ENCODE measurements at places on chromosomes 2 and 18.

- no peak for DNase-seq
Observed at GRCh38 chr2:159891917-159892730, 94.1 kb upstream of the CD302 start.

DNA sequence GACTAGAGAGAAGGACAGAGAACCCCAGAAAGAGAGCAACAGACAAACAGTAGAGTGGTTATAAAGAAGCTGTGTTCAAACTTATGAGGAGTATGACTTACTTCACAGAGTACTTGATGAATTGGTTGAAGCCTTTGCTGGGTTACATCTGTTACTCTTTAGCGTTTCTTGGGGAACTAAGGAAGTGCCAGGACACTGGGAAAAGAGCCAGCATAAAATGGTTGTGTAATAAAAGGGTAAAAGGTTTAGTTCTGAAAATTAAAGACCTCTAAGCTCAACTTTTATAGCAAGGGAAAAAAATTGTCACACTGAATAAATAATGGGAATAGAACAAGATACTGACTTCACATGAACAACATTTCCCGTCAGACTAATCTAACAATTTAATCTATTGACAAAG lies 17.0 kb upstream of the STAT4 start:
- no peak for DNase-seq

DNA sequence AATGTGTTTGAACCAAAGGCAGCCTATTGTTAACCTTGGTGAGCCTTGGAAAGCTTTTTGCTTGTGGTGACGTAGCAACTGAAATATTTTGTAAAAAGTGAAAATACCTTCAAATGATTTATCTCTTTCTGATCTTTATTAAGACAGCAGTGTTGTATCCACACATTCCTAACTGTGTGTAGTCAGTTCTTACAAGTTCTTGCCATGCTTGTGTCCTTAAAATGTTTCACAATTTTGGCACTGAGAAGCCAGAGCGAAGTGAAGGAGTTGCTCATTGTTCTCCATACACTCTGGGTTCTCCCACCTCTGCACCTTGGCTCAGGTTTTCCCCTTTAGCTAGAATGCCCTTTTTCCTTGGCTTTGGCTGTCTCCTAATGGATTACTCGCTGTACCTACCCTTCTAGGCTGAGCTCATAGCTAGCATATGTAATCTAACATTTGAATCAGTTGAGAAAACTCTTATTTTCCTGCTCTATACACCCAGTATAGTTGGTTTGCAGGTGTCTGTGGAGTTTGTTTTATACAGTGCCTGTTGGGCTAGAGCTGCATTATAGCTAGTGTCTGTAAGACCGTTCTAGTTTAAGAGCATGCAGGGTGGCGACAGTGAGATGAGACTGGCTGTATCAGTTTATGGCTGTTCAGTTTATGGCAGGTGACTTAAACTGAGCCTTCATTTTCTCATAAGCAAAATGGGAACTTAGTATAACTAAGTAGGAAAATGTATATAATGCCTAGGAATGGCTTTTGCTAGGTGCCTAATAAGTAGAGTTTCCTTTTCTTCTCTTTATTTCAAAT lies 45.5 kb downstream of the FMNL2 start:
- no peak for DNase-seq

GRCh38 chr18:74625157-74625556 lies 27.5 kb downstream of the ZNF407 start:
- no peak for DNase-seq

GRCh38 chr18:9756933-9757470 lies 48.9 kb downstream of the RAB31 start:
- no peak for DNase-seq

GRCh38 chr2:222298311-222299150 lies at the start of gene PAX3:
Gene PAX3 (minus strand): TSS chr2:222298998. CDS start chr2:222298615, 383 bp downstream.
- no peak for DNase-seq

DNA sequence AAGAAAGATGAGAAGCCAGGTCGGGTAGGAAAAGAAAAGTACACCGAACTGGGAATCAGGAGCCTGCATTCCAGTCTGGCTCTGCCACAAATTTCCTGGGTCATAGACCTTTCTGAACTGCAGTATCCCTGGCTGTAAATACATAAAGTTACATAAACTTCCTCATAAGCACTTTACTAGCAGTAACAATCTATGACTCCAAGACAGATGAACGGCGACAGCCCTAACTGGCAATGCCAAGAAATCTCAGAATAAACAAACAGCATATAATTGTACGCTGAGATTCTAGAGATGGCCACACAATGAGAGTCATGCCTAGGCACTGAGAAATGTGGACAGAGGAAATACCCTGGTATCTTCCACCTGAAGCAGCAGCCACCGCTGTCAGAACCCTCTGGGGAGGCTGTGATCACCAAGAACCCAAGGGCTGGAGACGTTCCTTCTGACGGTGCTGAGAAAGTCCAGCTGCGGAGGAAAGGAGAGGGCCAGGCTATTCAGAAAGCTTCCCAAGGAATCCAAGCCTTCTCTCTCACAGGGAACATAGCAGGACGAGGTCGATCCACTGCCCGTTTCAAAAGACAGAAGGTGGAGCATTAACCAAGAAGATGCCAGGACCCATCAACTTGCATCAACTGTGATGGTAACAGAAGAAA lies 89.3 kb upstream of the SLC66A3 start:
- DNase-seq = no peak

GRCh38 chr2:158753641-158754611 lies 41.2 kb upstream of the DAPL1 start:
- DNase-seq = no peak

GRCh38 chr2:108835040-108835439 lies 48.5 kb downstream of the CCDC138 start:
- no peak for DNase-seq

GRCh38 chr2:43224571-43225092 lies 1.8 kb downstream of the ZFP36L2 start:
- no peak for DNase-seq

- no peak for DNase-seq
Observed at GRCh38 chr2:199660167-199660566, 190.8 kb downstream of the FTCDNL1 start.

DNA sequence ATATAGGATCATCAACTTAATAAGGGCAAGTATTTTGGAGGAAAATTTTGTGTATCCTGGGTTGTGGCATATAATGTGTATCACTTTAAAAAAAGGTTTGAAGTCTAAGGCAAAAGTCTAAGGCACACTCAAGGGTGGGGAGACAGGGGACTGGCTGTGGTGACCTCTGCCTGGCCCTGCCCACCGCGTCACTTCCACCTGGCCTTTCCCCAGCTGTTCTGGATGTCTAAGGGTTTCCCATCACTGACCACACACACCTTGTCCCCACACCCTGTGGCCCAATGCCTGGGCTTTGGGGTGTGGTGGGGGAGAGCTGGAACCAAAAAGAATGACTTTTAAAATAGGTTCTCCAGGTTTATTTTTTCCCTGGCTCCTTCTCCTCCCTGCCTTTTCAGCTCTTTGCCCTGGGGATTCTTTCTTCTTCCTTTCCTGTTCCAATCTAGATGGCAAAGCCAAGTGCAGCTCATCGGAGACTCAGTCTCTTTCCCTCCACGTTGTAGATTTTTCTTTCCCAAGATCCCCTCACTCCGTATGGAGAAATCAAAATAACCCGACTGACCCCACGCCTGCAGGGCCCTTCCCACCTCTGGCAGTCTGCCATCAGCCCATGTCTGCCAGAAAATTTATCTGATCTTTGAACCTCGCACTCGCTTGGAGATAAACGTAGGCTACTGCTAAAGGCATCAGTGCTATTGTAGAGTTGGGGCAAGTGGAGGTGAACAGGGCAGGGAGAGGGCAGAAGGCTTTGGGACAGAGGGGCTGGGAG lies 257.2 kb downstream of the DYSF start:
- no peak for DNase-seq

DNA sequence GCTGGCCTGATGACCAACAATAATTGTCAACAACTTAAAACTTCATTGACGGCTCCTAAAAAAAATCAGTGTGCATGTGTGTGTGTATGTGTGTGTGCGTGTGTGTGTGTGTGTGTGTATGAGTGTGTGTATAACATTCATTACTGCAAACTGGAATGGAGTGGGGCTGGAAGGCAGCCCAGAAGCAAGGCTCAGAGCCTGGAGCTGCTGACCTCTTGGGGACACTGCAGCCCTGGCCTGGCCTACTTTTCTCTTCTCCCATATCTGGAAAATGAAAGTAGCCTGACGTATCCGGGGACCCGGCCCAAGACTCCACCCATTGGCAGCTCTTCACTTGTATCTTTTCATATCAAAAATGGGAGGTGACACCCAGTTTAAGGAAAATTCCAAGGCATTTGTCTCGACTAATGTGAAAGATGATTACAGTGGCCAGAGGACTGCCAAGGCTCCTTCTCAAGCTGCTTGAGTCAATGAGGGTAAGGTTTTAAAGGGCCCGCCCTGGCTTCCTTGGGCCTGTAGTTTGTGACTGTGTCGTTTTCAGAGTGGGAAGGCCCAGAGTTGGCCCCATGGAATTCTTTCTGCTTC lies 72.4 kb upstream of the IL1R1 start:
- no peak for DNase-seq

DNA sequence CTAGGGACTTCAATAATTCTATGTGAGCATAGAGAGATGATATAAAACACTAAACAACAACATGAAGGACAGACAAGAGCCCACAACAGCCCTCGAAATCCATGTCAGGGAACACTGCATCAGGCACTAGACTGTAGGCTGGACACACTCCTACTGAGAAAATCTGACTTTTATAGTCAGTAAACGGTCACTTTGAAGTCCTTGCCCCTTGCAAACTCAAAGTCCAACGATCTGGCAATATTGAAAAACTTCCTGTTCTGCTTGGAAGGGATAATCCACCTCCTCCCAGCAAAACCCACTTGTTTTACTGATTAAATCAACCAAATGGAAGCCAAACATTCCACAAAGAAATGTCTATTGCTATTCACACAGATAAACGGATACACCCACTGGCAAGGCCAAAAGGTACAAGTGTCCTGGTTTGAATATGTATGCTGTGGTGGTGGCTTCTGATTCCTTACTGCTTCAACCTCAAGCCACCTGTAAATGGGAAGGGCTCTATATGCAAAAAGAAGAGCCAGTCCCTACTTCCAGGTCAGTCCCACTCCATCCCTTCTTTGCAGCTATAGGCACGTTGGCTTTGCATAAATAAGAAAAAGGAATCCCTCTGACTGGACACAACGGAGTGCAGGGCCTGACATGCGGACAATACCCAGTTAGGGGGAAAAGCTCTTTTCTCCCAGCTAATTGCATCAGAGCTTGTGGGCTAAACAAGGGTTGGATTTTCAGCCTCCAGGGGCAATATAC lies 56.6 kb downstream of the STK39 start:
- DNase-seq = no peak

DNA sequence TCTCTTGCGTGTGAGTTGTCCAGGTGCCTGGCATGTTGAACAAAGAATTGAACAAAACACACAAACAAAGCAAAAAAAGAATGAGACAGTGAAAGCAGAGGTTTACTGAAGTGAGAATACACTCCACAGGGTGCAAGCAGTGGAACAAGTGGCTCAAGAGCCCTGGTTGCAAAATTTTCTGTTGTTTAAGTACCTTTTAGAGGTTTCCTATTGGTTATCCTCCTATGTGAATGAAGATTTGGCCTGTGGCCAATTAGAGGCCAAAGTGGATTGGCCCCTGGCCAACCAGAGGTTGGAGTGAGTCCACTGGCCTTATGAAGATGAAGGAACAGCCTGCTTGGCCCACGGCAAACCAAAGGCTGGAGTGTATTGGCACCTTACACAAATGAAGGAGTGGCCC lies 1188.5 kb upstream of the NRXN1 start:
- no peak for DNase-seq

GRCh38 chr2:179837408-179837807 lies 24.0 kb downstream of the ZNF385B start:
- no peak for DNase-seq

- DNase-seq = no peak
Observed at GRCh38 chr2:120470041-120470965, 124.4 kb downstream of the INHBB start.

DNA sequence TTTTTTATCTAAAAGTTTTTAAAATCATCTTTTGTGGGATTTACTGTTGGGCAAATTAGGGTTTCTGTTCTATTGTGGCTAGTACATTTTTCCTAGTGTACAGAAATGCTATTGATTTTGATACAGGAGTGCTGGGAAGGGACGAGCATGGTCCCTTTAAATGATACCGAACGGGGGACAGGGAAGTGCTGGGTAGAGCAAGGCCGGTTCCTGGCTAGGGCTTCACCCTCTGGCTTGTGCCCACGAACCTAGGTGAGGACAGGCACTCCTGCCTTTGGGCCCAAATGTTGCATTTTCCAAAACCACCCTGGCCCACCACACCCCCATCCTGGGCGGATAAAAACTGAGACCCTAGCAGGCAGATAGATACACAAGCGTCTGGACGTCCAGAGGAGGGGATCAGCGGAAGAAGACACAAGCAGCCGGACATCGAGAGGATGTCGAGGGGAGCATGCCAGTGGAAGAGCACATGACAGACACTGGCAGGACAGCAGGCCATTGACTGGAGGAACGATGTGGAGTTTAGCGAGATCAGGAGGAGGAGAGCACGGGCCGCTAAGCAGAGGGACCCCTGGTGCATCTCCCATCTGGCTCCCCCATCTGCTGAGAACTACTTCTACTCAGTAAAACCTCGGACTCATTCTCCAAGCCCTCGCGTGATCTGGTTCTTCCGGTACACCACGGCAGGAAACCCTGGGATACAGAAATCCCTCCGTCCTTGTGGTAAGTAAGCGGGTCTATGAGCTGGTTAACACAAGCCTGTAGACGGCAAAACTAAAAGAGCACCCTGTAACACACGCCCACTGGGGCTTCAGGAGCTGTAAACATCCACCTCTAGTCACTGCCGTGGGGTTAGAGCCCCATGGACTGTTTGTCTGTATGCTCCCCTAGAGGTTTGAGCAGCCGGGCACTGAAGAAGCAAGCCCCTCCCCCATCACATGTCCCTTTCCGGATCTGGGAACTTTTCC lies 13.5 kb upstream of the CALCRL start:
- no peak for DNase-seq

Data from CD4-positive, alpha-beta memory T cell (primary cell).